Stimulated activated CD8-positive, alpha-beta memory T cell treated with anti-CD3 and anti-CD28 coated beads, Interleukin-12 subunit alpha, Interleukin-12 subunit beta, amount 100 ng/mL, for 1 hour (primary cell): ENCODE measurements at places on chromosomes 2 and 18.

DNA sequence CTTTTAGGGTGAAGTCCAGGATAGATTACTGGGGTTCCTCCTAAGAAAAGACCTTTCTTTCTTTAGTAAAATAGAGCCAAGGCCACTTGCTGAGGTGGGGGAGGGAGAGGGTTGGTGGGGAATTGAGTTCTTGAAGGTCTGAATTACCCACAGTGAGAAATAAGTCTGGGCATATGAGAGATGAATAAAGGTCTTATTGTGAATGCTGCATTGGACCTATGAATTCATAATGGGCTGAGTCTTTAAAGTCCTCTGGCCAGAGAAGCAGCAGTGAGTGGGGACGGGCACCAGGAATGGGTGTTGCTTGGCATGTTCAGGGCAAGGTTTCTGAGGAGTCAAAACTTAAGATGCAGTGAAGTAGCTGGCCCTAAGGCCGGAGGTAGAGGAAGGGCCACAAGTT lies 10.5 kb downstream of the MAPRE3 start:
- no peak for DNase-seq

GRCh38 chr2:102289129-102289528 lies 22.2 kb upstream of the IL1RL1 start:
- DNase-seq: no peak

GRCh38 chr2:124692707-124693106 lies 667.6 kb downstream of the CNTNAP5 start:
- DNase-seq: no peak

DNA sequence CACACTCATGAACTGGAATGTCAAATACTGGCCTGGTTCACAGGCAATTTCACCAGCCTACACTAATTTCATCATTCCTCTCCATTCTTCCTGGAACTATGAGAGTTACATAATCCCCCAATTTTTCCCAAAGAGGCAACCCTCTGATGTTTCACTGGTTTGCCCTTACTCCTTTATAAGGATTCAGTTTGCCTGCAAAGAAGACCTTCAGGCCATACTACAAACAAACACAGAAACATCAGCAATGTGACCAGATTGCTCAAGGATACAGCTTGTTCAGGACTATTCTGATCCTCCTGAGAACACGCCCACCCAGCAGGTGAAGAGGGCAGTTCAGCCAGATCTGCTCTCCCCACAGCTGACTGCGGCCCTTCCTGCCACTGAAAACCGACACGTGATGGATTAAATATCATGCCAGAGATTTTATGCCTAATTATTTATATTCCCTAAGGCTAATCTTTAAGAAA lies 215.5 kb downstream of the ETAA1 start:
- no peak for DNase-seq
